ENCODE measurements at places on chromosomes 4 and X.

GRCh38 chrX:143455046-143455445, 62.2 kb downstream of the SPANXN3 start:
- no peak for DNase-seq

- peak; percentile 43 for DNase-seq
Measured at GRCh38 chrX:36898301-36898700, 109.9 kb upstream of the FAM47C start.

DNA sequence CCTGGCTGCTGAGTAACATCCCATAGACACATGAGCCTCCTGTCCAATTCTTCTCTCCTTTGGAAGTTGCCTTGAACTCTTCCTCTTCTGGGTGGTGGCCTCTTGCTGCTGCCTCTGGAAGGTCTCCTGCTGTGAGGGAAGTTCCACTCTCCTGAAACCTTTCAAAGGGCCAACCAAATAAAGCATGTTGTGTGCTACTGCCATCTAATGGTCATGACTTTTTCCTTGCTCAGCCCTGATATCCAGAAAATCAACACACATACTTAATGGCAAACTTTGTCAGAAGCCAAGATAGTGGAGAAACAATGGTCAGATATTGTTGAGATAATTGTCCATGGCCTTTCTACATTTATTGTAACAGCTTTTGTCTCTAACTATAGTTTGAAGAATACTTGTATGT, 19.1 kb upstream of the ZXDA start:
- no peak for DNase-seq

GRCh38 chrX:1325515-1326116, 11.0 kb upstream of the IL3RA start:
- no peak for DNase-seq

- no peak for DNase-seq
Measured at GRCh38 chrX:138791551-138791950, 80.0 kb upstream of the FGF13 start.

DNA sequence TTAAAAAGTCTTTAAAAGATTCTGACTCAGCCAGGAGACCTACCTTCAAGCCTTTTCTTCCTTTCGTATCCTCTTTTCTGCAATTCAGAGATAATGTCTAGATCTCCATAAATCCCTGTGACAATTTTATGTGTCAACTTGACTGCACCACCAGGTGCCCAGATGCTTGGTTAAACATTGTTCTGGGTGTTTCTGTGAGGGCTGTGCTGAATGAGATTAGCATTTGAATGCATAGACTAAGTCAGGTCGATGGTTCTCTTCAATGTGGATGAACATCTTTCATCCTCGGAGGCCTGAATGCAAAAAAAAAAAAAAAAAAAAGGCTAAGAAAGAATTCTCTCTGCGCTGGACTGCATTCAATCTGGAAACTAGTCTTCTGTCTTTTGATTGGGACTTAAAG, 1082.7 kb downstream of the NLGN4X start:
- no peak for DNase-seq

- no peak for DNase-seq
Measured at GRCh38 chr4:7584606-7585159, 150.0 kb upstream of the PSAPL1 start.
